ENCODE measurements at places on chromosomes 13 and 19. TPM values are rescaled to one million over a fixed set of nuclear protein-coding genes. Genes with fewer than 3 reads are reported as not detected.

- DNase-seq = no peak
These were observed 505 bp upstream of the ZIC2 start for GRCh38 chr13:99980824-99981734.

DNA sequence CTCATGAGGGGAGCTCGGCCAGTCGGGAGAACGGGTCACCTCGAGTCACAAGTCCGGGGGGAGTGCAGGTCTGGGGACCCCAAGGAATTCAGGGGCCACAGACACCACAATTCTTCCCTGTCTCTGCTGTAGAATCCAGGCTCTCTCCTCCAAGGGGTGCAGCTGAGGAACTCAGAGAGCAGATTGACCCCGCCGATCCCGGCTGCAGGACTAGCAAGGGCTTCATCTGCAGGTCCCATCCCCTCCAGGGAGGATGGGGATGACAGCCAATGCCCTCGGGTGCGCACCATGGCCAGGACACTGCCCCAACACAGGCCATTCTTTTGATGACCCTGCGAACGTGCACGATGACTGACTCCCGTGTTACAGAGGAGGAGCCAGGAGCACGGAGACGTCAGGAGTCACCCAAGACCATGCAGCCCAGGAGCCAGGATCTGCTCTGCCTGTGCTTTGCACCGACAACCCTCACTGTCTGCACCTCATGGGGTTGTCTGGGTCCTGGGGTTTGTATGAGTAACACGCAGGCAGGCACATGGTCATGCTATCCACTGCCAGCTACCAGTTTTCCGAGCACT, 48.5 kb upstream of the TUBGCP3 start:
- DNase-seq = no peak

GRCh38 chr19:49064768-49065611, at the start of gene NTF4:
NTF4 (minus strand) TSS chr19:49064818; CDS start chr19:49061997, 2,821 bp downstream.
- no peak for DNase-seq

DNA sequence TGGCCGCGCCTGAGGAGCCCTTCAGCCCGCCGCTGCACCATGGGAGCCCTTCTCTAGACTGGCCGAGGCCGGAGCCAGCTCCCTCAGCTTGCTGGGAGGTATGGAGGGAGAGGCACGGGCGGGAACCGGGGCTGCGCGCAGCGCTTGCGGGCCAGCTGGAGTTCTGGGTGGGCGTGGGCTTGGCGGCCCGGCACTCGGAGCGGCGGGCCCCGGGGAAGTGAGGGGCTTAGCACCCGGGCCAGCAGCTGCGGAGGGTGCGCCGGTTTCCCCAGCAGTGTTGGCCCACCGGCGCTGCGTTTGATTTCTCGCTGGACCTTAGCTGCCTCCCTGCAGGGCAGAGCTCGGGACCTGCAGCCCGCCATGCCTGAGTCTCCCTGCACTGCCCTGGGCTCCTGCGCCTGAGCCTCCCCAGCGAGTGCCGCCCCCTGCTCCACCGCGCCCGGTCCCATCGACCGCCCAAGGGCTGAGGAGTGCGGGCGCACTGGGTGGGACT, 1890.0 kb upstream of the PCDH20 start:
- no peak for DNase-seq

DNA sequence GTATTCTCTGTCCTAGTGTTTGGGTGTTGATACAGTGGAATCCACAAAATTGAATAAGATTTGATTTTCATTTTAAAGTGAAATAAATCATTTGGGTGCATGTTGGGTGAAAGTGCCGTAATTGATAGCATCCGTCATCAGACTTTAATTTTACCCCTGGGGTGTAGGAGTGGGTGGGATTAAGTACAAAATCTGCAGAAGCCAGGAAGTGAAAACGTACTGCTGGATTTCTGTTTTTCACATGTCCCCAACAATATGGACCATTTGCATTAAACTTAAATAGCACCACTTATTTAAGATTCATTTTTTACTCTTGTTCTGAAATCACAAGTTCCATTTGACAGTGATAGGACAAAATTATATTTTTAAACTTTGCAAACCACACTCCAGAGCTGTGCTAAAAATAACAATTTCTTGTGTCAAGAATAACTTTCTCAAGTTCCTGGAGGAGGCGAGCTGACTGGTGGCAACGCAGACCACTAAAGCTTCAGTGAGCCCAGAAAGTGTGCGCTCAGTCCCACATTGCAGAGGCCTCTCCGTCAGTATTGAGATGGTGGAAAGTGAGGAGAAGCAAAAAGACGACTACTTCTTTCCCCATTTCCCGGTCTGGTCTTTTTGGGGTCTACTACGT, 71.3 kb downstream of the ARHGEF7 start:
- no peak for DNase-seq

DNA sequence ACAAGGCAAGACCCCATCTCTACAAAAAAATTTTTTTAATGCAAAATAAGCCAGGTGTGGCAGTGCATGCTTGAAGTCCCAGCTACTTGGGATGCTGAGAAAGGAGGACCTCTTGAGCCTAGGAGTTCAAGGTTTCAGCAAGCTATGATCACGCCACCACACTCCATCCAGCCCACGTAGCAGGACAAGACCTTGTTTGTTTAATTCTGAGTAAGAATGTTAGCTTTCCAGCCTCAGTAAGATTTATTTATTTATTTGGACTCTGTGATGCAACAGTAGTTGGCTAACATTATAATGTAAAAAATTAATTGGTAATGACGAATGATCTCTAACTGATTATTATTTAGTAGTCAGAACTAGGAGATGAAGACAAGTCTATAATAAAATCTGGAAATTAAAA, 23.3 kb downstream of the N4BP2L2 start:
- DNase-seq = no peak

DNA sequence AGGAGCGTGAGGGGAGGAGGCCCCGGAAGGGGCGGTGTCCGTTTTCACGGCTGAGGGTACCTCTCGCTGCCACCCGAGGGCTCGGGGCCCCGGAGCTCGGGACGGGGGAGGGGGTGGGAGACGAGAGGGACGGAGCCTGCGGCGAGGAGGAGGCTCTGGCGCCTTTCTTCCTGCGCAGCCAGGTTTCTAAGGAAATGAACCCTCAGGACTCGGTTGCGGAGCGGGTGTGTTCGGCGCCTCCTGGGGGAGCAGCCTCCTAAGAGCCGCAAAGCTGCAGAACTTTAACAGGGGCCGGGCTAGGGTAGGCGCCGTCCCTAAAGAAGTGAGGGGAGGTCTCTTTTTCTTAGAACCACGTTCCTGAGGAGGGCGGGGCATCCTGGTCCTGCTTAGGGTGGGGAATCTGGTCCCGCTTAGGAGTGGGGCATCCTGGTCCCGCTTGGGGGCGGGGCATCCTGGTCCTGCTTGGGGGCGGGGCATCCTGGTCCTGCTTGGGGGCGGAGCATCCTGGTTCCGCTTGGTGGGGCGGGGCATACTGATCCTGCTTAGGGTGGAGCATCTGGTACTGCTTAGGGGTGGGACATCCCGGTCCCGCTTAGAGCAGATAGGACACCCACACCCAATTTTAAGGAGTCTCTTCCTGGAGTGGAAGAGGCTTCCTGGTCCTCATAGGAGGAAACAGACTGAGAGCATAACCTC, 6.2 kb downstream of the SYT5 start:
- no peak for DNase-seq

DNA sequence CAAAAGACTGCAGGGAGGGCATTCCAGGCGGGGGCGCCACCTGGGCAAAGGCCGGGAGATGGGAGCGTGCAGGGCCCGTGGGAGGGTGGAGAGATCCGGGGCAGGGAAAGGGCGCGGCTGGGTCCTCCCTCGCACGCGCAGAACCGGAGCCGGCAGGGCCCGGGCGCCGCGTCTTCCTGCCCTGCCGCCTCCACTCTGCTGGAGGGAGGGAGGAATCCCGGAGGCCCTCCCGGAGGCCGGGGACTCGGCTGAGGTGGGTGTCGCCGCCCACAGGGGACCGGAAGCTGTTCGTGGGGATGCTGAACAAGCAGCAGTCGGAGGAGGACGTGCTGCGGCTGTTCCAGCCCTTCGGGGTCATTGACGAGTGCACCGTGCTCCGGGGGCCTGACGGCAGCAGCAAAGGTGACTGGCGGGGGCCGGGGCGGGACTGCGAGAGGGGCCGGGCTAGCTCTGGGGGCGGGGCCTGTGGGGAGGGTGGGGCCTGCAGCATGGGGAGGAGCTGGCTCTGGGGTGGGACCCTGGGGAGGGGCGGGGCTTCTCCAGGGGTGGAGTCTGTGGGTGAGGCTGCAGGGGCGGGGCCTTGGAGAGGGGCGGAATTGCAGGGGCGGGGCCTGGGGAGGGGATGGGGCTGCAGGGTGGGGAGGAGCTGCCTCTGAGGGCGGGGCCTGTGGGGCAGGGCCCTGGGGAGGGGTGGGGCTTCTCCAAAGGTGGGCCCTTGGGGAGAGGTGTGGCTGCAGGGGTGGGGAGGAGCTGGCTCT, 51.3 kb downstream of the CELF5 start:
- DNase-seq = peak; percentile 44

- no peak for DNase-seq
These were observed 168.2 kb downstream of the FGF14 start for GRCh38 chr13:102233566-102234208.

DNA sequence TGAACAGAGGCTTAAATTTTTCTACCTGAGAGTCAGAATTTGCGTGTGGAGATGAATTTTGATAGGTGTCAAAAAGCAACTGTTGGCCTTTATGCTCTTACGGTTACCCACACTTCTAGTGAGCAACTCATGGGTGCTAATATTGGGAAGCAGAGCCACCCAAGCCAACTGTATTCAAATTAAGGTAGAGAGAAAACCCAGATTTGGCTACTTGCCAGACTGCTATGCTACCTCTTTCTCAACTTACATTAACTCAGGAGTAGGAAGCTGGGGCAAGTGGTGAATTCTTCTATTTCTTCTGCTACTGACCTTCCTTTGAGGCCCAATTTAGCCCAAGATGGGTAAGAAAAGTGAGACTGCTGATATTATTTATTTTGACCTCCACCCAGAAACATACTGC, 83.9 kb downstream of the OLFM4 start:
- DNase-seq = no peak

GRCh38 chr13:103276775-103277498, 210.7 kb upstream of the SLC10A2 start:
- DNase-seq = no peak

DNA sequence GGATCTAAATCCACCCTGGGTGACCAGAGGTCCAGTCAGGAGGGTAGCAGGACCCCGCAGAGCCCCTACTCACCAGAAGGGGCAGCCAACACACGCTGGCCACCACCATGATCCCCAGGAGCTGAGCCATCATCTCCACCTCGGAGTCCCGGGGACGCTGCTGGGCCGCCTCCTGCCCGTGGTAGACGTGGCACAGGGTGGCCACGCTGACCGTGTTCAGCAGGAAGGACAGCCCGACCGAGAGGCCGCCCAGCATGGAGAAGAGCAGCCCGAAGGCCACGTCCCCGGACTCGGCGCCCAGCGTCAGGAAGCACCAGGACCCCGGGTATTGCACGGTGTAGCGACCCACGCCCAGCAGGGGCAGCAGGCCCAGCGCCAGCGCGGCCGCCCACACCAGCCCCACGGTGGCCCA, 6.9 kb downstream of the TBXA2R start:
- DNase-seq = no peak

GRCh38 chr19:4654437-4655361, 15.4 kb downstream of the TNFAIP8L1 start:
- no peak for DNase-seq

- no peak for DNase-seq
These were observed 15.9 kb upstream of the JUND start for GRCh38 chr19:18297308-18297707.

- DNase-seq = no peak
These were observed 9.8 kb downstream of the CBY2 start for GRCh38 chr13:45711951-45712350.

- DNase-seq = no peak
These were observed 78.7 kb upstream of the GPR183 start for GRCh38 chr13:99385940-99386339.

GRCh38 chr13:59982631-59983382, 180.9 kb downstream of the DIAPH3 start:
- no peak for DNase-seq

- peak; percentile 44 for DNase-seq
These were observed 3.7 kb upstream of the TMEM272 start for GRCh38 chr13:51848674-51849073.

The INAFM1 gene
- total RNA-seq = 9.4 TPM

The PLK5 gene
- total RNA-seq = not detected

The ZNF99 gene
- total RNA-seq = not detected

The FREM2 gene
- not detected for total RNA-seq

The FUT1 gene
- total RNA-seq = 5.2 TPM

The PRODH2 gene
- total RNA-seq = not detected

The CARM1 gene
- total RNA-seq = 70.8 TPM

The DACT3 gene
- 0.22 TPM for total RNA-seq

The PSG1 gene
- not detected for total RNA-seq

The ZNF808 gene
- total RNA-seq = 15.2 TPM

The PPP1R12C gene
- 137 TPM for total RNA-seq
